ENCODE measurements at places on chromosomes 5 and 9. TPM values are rescaled to one million over a fixed set of nuclear protein-coding genes. Genes with fewer than 3 reads are reported as not detected.

Gene CEMIP2
- 285 TPM for total RNA-seq

Gene PCDHGB4
- 0.23 TPM for total RNA-seq

Gene PCDHA9
- not detected for total RNA-seq

Gene OTULIN
- total RNA-seq, result 60.4 TPM

Gene PCDHGC4
- total RNA-seq, result not detected

Gene FAM81B
- total RNA-seq, result not detected

Gene FLT4
- total RNA-seq, result 5.0 TPM

Gene HBEGF
- total RNA-seq, result 2.8 TPM

Gene TAF11L10
- total RNA-seq, result not detected

Gene MRPS2
- total RNA-seq, result 33.8 TPM

Gene PCDHGC5
- not detected for total RNA-seq

GRCh38 chr5:118033686-118034338, 954.5 kb downstream of the DTWD2 start:
- no peak for DNase-seq

GRCh38 chr9:121298689-121299466, 30.9 kb downstream of the GSN start:
- DNase-seq, result no peak

DNA sequence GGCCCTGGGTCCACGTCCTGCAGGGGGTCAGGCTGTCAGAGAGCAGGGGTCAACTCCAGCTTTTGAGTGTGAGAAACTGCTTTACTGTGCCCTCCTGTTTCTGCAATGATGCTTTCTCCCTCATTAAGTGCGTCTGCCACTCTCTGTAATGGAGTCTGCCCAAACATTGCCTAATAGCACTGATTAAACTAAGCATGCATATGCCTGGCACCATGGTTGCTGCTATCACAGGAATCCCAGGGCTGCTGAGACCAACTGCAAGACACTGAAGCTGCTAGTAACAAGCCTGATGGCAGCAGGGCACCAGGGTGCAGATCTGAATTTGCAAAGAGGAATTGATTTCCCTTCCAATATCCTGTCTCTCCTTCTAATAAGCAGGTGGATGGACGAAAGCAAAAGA, 125.3 kb downstream of the SLC24A2 start:
- DNase-seq, result no peak

DNA sequence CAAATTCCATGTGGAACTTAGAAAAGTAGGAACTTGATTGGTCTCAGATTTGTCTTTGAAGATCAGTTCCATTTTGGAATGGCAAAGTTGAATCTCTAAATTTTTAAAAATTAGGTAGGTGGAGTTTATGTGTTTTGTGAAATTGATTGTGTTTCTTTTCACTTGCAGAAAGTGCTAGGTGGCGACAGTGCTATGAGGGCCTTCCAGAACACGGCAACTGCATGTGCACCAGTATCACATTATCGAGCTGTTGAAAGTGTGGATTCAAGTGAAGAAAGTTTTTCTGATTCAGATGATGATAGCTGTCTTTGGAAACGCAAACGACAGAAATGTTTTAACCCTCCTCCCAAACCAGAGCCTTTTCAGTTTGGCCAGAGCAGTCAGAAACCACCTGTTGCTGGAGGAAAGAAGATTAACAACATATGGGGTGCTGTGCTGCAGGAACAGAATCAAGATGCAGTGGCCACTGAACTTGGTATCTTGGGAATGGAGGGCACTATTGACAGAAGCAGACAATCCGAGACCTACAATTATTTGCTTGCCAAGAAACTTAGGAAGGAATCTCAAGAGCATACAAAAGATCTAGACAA, 2.8 kb downstream of the PHAX start:
- DNase-seq, result no peak

GRCh38 chr5:142013734-142014521, 1.1 kb upstream of the GNPDA1 start:
- no peak for DNase-seq

- no peak for DNase-seq
Observed at GRCh38 chr9:69574057-69574456, 98.1 kb downstream of the APBA1 start.

DNA sequence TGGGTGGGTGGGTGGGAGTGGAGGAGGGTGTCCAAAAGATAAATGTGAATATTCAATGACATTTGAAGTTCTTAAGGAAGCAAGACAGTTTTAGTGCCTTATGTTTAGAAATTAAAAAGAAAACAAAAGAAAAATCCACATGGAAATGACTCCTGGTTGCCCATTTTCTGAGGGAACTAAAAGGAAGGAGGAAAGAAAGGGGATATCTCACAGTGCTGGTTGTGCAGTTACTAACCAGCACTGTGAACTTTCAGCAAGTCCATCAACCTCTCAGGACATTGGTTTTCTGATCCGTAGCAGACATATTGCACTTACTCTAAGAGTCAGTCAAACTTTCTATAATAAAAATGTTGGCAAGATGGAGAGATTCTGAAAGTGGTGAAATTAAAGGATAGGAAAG, 431.0 kb upstream of the CLINT1 start:
- DNase-seq, result no peak

DNA sequence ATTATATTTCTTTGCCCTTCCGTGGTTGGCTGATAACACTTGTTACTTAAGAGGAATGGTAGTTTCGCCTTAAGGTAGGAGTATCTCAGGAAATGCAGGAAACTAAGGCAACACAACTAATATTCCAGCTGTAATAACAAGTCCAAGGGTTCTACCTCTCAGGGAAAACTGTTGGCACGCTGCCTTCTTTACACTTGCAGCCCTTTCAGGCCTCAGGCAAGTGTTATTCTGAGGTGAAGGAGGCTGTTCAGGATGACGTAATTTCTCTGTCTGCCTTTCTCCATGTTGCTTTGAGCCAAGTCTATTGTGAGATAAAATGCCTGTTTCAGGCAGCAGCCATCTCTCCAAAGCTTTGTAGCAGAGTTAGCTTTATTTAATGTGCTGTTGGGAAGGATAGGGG, 38.0 kb downstream of the VCAN start:
- DNase-seq, result no peak

DNA sequence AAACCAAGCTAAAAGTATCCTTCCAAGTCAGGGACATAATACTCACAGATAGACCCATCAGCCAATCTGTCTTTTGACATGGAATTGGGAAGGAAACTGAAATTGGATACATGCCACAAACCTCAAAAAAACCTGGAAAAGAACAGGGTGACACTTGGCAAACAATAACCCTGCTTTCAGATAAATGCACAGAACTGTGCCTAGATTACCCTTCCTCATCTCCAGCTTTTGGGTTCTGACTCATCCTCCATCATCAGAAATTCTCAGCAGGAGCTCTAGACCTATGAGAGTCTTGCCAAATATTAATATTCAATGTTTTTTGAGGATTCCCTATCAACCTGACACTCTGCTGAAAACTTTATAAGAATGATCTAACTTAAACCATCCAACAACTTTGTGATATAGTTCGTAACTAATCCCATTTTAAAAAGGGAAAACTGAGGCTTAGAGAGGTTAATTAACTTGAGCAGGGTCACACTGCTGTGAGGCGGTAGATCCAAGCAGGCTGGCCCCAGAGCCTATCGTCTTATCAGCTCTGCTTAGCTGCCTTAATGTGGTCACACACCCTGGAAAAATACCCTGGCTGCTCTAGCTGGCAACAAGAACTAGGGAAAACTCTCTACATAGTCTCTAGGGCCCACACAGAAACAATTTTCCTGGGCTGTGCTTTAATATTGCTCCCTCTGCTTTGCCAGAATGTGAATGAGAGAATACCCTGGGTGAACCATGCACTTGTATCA, 157.0 kb upstream of the TRPC7 start:
- DNase-seq, result no peak

GRCh38 chr9:112642126-112642525, 75.8 kb downstream of the INIP start:
- no peak for DNase-seq

- DNase-seq, result no peak
Observed at GRCh38 chr9:121308765-121309164, 40.8 kb downstream of the GSN start.

- no peak for DNase-seq
Observed at GRCh38 chr5:98779264-98779877, 5.9 kb downstream of the RGMB start.

DNA sequence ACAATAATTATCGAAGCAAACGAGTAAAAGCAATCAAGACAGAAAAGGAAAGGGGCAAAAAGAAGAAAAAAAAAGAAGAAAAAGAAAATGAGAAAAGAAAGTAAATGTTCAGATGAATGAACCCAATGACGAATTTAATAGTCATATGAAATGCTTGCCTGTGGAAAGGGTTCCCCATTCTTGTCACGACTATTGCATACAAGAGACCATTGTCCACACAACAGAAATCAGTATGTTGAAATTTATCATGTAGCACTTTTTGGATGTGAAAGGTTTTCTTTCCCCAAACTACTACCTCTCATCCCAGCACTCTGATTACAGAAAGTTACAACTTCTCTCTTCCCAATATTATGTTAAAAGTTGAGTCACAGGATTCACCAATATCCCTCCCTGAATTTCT, 162.4 kb downstream of the ZDHHC21 start:
- DNase-seq, result no peak

GRCh38 chr5:39420482-39421145, 4.2 kb downstream of the DAB2 start:
- no peak for DNase-seq

DNA sequence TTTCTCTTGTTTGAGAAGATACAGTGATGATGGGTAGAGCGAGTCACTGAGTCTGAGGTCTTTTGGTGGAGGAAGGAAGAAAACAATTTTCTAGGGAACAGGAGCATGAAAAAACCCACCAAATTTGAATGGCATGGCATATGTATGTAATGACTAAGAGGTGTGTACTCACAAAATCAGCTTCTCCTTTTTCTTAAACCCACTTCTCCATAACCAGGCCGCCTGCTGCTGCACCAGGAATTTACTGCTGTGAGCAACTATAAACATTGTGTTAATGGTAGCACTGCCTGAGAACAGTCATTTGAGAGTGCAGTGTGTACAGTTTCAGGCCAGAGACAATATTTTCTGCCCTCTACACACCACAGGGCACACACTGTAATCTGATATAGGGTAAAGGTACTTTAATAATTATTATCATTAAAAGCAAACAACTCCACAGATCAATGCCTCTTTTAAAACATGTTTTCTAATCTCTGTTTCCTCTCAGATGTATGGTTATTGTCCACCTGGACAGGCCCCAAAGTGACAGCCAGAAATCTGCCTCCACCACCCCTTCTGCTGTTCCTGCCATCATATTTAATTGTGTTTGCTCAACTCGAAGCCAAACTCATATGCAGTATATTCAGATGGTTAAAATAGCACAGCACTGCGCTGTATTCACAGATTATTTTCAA, 241.6 kb downstream of the KIAA0825 start:
- no peak for DNase-seq

GRCh38 chr9:5518937-5519319, 8.6 kb downstream of the PDCD1LG2 start:
- DNase-seq, result no peak

GRCh38 chr9:7377489-7377888, 422.1 kb downstream of the DMAC1 start:
- no peak for DNase-seq
